ENCODE measurements at places on chromosomes 12 and 14.

- no peak for DNase-seq
These were observed 19.5 kb downstream of the PITPNM2 start for GRCh38 chr12:123131291-123131832.

GRCh38 chr12:41731691-41732090, 413.0 kb downstream of the GXYLT1 start:
- no peak for DNase-seq

GRCh38 chr12:6872073-6873048, 742 bp downstream of the SPSB2 start:
- peak; percentile 86 for DNase-seq

DNA sequence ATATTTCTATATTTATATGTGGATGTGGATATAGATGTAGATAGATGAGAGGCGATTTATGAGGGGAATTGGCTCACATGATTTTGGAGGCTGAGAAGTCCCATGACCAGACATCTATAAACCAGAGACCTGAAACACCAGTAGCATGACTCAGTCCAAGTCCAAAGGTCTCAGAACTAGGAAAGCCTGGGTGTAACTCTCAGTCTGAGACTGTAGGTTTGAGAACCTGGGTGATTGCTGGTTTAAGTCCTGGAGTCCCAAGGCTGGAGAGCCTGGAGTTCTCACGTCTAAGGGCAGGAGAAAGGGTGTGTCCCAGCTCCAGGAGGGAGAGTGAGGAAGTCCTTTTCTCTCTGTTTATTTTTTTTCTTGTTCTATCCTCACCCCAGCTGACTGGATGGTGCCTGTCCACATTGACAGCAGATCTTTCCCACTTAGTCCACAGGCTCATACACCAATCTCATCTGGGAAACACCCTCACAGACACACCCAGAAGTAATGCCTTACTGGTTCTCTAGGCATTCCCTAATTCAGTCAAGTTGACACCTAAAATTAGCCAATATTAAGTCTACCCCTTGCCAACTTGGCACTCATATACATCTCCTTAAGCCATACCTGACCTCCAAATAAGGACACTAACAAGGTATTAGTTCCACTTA, 45.4 kb downstream of the EMP1 start:
- DNase-seq, result no peak

- DNase-seq, result no peak
These were observed 37.9 kb downstream of the PIWIL1 start for GRCh38 chr12:130375296-130376287.

GRCh38 chr12:24222968-24223367, 273.5 kb upstream of the SOX5 start:
- no peak for DNase-seq

DNA sequence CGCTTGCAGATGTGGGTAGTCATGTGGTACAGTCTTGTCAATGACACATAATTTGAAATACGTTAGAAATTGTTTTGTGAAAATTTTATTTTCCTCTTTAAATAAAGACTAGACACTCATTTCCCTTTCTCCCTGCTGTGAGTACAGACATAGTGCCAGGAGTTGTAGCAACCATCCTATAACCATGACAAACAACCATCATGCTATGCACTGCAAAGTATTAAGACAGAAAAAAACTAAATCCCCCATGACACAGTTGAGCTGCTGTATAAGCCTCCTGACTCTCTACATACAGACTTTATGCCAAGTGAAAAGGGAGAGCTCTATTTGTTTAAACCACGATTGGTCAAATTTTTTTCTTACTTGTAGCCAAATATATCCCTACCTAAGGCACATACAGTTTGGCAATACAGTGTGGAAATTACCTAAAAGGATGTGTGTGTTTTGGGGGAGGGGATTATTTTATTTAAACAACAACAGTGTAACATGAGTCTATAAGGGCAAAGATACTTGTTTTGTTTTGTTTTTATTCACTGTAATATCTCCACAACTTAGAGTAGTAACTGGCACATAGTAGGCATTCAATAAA, 45.0 kb upstream of the KRR1 start:
- DNase-seq, result no peak

DNA sequence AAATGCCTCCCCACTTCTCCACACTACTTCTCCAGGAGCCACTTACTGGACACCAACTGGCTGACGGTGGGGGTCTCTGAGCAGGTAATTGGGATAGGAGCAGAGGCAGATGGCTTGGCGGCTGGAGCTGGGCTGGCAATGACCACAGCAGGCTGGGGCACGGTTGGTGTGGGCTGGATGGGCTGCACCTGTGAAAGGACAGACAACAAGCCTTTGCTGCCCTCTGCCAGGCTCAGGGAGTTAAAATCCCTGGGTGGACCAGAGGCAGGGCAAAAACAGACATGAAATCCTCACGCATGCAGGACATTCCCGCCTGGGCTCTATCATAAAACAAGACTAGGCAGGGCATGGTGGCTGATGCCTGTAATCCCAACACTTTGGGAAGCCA, 19.3 kb upstream of the TFCP2 start:
- DNase-seq, result no peak

DNA sequence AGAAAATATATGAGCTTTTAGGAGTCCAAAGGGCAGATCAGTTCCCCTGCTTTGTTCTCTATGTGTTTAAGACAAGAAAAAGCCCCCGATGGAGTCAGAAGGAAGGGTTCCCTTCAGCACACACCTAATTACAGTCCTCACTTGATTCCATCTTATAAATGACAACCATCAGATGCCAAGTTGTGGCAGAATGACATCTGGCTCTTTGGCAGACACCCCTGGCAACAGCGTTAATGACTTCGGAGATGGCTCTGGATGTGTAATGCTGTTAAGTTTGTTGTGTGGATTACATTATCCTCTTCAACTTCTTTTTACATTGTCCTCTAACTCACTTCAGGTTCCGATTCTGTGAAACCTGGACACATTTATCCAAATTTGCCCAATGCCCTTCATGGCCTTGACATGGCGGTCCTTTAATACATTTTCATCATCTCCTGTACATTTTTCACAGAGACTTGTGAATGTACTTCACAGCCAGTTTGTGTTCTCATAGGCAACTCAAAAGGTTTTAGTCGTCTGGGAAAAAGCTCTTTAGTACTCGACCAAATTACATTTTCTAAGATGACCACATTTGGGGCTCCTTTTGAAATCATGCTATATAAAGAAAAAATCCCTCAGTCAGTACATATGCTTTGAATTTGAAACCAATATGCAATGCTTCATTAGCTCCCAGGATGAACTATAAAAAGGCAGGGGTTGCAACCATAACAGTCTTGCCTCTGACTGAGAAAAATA, 667.8 kb downstream of the NOVA1 start:
- DNase-seq, result no peak

DNA sequence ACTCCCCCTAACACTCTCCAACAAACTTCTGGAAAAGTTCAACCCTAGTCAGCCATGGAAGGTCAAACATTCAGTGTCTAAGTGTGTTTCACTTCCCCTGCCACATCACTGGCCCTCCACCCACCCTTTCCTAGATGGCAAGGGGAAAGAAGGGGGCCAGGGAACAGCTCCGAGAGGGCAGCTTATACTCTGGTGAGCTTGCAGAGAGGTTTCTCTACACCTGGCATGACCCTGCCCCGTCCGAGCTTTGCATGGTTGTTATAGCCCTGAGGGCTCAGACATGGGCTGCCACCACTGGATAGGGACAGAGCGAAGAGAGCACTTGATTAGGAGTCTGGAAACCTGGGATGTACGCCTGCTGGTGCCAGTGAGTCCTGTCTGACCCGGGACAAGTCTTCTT, 4.0 kb downstream of the ACVRL1 start:
- no peak for DNase-seq

- no peak for DNase-seq
These were observed 29.0 kb downstream of the CCDC60 start for GRCh38 chr12:119363490-119363889.

- no peak for DNase-seq
These were observed 3.8 kb upstream of the ANO6 start for GRCh38 chr12:45212064-45212463.

DNA sequence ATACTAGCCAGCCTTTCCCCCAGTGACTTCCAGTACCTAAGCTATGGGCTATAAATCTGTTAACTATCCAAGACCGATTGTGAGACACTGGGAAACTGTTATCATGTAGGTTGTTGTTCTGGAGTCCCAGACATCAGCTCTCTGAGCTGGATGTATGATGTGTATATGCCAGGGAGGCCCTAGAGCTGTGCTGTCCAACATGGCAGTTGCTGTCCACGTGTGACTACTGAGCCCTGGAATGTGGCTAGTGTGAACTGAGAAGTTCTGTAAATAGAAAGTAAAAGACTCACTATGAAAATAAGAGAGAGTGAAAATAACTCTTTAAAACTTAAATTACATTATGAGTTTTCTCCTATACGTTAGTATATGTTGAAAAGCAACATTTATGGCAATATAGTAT, 755.8 kb upstream of the FBXO33 start:
- DNase-seq, result no peak

DNA sequence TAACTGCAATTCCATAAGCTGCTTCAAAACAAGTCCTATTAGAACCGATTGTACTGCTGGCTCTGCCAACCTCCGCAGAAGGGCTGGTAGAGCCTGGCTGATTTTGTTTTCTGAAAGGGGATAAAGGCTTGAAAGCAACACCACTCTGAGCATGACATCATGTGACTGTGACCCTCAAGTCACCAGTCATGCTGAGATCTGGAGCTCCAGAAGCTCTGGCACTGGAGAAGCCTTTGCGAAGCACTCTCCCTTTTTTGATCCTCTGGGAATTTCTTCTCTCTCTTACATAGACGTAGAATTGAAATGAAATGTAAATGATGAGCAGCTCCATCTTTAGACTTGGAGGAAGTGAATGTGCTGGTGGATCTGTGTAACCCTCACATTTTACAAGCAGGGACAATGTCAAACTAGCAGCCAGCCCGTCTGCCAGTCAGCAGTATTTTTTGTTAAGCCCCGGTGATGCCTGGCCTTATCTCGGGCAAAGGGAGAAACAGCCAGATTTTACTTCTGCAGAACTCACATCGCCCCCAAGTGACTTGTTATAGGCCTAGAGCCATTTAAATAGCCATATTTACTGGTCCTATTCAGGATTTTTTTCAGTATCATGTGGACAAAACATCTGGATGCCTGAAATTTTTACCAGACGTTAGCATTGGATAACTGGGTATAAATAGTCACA, 112.1 kb upstream of the NPAS3 start:
- DNase-seq, result no peak

- DNase-seq, result no peak
These were observed 78.0 kb downstream of the LRRC74A start for GRCh38 chr14:76904100-76904739.

DNA sequence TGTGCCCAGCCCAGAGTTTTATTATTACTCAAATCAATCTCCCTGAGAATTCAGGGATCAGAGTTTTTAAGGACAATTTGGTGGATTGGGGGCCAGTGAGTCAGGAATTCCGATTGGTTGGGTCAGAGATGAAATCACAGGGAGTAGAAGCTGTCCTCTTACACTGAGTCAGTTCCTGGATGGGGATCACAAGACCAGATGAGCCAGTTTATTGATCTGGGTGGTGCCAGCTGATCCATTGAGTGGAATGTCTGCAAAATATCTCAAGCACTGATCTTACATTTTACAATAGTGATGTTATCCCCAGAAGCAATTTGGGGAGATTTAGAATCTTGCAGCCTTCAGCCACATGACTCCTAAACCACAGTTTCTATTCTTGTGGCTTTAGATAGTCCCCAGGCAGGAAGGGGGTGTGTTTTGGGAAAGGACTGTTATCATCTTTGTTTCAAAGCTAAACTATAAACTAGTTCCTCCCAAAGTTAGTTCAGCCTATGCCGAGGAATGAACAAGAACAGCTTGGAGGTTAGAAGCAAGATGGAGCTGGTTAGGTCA, 89.1 kb upstream of the CNOT2 start:
- no peak for DNase-seq

DNA sequence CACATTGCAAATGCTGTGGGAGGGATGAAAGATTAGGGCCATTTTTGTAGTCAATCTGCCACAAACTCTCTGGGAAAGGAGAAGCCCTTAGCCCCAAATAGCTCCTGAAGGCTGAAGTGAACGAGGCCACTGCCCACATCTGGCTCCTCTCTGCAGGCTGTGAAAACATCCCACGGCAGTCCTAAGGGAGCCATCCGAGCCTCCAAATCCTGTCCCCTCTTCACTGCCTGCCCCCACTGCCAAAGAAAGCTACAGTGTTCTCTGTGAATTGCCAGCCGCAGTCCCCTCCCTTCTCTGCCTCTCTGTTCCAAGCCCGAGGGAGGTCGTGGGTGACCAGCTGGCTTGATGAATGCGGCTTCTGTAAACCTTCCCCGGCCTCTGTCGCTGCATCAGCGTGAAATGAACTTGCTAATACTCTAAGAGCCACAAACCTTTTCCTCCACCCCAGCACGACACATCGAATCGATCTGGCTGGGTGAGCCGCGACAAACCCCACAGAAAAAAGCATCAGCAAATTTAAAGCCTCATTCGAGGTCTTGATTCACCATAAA, 180.7 kb upstream of the NRXN3 start:
- DNase-seq, result no peak

DNA sequence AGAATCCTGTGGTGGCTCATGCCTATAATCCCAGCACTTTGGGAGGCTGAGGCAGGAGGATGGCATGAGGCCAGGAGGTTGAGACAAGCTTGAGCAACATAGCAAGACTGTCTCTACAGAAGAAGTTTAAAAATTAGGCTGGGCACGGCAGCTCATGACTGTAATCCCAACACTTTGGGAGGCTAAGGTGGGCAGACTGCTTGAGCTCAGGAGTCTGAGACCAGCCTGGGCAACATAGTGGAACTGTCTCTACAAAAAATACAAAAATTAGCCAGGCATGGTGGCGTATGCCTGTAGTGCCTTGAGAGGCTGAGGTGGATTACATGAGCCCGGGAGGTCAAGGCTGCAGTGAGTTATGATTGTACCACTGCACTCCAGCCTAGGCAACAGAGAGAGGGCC, 998 bp upstream of the CYP27B1 start:
- no peak for DNase-seq

DNA sequence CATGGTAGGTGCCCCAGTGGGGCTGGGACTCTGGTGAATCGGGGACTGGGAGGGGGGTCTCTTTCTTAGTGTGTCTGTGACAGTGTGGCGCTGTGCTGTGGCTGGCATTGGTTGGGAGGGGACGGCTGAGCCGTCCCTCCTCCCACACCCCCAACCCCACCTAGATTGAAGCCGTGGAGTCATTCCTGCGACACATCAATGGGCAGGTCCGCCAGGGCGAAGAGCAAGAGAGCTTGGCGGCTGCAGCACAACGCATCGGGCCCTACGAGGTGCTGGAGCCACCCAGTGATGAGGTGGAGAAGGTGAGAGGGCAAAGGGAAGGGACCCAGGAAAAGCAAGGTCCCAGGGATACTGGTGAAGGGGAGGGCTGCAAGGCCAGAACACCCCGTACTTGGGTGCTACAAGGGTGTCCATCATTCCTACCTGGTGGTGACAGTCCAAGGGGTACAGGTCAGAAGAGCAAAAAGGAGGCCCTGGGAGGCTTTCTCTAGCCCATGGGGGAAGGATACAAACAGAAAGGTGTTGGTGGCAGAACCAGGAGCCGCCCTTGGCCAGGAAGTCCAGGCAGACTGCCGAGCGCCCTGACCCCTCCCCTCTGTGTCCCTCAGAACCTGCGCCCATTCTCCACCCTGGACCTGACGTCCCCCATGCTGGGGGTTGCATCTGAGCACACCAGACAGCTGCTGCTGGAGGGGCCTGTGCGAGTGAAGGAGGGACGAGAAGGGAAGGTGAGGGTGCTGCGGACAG, 7.4 kb downstream of the PLEKHG6 start:
- DNase-seq, result no peak

GRCh38 chr12:63944586-63945228, 100.2 kb downstream of the SRGAP1 start:
- no peak for DNase-seq

GRCh38 chr12:108752387-108752786, 21.1 kb upstream of the CORO1C start:
- DNase-seq, result no peak

- no peak for DNase-seq
These were observed 49.1 kb downstream of the TMX1 start for GRCh38 chr14:51289169-51289568.
